Stimulated activated CD4-positive, alpha-beta T cell treated with anti-CD3 and anti-CD28 coated beads, Interleukin-12 subunit alpha, Interleukin-12 subunit beta, amount 100 ng/mL, for 24 hours (primary cell): ENCODE measurements at places on chromosomes 12 and 14.

- DNase-seq, result no peak
Observed at GRCh38 chr14:30348445-30348844, 210.5 kb upstream of the G2E3 start.

- no peak for DNase-seq
Observed at GRCh38 chr14:64844969-64845536, 34.7 kb downstream of the SPTB start.

DNA sequence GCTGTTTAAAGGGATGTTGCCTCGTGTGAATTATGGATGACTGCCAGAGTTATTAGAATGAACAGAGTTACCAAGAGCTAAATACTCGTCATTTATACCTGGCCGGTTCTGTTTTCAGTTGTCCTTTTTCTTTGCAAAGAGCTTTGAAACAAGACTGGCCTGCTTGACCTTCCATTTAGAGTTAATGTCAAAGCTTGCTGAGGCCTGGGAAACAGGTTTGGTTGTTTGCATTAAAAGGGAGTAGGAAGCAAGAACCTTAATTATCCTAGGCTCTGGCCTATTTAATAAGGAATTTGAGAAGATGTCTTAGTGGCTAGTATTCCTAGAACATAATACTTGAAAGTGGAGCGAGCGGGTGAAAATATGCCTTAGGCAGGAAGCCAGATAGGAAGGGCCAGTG, 233.3 kb downstream of the CACNA1C start:
- DNase-seq, result no peak

GRCh38 chr12:27960821-27961220, 11.7 kb downstream of the PTHLH start:
- DNase-seq, result no peak

DNA sequence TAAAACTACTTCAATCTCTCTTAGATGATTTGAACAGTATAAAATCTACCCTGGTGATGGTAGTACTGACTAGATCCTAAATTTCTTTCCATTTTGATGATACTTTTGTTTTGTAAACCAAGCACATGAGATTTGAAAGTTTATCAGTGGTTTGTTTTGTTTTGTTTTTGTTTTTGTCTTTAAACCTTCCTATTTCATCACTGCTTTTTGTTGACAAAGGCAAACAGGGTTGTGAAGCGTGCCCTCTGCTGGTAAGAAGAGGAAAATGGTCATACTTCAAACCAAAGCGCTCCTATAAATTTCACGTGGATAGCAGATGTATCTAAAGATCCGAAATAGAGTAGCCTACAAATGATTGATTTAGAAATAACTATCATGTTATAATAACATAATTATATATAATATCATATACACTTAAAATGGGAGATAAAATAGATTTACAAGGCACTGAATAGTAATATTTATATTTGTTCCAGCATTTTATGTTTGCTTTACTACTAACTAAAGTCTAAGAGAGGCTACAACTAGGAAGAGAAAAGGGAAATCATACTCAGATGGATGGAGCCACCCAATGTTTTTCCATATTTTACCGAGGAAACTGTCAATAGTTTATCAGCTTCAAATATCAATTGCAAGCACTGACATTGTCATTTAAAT, 254.0 kb upstream of the USP15 start:
- DNase-seq, result no peak

DNA sequence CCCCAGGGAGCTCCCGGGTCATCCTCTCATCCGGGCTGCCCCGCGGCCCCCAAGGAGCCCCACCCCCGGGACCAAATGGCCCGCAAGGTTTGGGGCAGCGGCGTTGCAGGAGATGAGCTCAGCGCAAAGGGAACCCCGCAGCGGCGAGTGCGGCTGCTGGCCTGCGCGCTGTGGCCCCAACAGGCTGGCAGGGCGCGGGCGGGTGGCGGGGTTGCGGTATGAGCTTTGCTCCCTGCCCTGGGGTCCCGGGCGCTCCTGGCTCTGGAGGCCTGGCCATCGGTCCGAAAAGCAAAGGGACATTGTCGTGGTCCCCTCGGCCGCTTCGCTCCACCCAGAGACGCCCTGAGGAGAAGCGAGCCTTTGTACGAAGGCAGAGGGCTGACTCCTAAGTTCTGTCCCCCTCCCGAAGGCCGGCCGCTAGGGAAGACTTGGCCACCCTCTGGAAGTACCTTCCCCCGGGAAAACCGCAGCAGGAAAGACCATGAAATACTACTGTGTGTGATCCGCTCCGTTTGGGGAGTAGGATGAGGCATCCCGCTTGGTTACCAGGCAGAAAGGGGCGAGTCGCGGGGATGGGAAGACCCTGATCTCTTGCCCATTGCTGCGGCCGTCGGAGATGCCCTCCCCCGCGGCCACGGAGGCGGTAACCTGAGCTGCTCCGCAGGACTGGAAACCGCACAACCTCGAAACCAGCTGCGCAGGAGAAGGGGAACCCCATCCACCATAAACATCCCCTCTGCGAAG, 620 bp upstream of the NID2 start:
- no peak for DNase-seq

- DNase-seq, result no peak
Observed at GRCh38 chr12:98644433-98644711, 216 bp downstream of the IKBIP start.

DNA sequence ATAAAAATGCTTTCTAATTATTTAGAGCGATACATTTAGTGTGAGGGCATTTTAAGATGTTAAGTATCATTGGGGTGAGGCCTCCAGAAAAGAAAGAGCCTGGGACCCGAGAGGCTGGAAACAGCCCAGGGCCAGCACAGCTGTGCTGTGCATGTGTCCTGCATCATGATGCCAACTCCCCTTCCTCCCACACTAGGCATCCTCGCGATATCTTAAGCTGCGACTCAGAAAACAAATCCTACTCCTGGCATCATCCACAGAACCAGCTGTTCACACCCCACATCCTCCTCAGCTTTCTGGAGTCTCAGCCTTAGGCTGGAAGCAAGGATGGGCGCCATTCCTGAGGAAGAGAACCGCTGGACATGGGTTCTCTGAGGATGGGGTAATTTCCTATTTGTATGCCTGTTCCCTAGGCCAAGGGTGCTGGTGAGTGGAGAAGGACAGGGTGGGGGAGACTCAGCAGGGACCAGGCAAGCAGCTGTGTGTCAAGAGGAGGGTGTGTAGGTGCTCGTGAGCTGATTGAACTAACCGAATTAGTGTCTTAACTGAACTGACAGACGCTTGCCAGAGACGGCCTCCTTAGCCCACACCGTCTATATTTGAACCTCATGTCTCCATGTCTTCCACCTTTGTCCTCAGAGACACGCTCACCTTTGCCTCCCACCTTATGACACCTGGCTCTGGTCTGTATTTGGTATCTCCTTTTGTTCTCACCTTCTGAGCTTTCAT, 15.6 kb upstream of the MCRS1 start:
- no peak for DNase-seq

GRCh38 chr12:29782871-29783772, 620 bp downstream of the TMTC1 start:
- DNase-seq, result no peak

- DNase-seq, result no peak
Observed at GRCh38 chr12:70637303-70638085, at the start of gene PTPRB. Gene PTPRB, minus strand, starts transcription at chr12:70637429. Its CDS starts 34 bp downstream, at chr12:70637395.

DNA sequence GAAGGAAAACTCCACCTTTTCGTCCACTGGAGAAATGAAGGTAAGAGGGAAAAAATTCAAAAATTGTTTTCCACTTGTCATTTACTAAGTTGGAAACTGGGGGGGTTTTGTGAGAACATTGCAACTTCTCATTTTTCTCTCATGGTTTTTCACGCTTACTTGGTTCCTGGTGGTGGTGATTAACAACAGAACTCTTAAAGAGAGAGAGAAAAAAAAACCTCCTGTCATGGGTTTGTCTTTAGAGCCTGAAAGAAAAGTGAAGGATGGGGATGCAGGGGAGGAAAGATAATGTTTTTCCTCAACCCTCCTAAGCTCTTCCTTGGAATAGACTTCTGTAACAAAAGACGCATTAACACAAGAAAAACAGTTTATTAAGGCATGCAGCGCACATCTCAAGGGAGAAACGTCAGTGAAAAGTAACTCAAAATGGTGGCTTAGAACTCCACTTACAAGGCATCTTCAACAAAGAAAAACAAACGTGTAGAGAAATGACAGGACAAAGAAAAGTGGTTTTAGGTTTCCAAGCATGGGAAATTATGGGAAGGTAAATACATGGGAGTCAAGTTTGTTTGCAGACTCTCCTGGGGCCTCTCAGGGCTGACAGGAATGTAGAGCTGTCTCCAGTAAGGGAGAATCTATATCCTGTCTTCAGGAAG, 81.9 kb upstream of the ATF7IP start:
- no peak for DNase-seq

- DNase-seq, result no peak
Observed at GRCh38 chr12:128077211-128077916, 189.6 kb upstream of the TMEM132C start.

DNA sequence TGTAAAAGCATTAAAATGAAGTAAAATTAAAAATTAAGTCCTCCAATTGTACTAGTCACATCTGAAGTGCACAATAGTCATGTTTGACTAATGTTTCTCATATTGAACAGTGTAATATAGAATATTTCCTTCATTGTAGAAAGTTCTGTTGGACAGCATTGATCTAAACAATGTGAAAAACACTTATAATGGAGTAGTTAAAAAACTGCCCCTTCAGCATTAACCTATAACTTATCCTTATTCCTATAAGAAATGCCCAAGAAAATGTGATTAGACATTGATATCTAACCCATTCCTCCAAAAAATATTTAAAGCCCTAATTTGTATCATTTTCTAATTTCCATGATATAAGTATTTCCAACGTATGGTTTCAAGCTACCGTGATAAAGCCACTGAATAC, 210.7 kb downstream of the RASSF9 start:
- DNase-seq, result no peak

DNA sequence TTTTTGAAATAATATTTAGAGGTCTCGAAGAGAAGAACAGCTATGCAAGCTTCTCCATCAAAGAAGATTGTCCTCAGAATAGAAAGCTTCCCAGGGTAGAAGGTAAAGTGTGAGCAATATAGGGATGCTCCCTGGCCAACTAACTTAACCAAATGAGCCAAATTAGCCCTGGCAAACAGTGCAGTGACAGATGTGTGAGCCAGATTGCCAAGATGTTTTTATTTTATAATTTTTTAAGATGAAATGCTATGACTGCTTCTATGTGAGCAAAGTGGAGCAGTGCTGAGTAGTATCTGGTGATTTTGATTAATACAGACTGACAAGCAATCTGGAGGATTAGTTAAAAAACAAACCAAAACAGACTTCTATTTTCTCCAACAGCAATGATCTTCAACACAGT, 202.1 kb downstream of the NOVA1 start:
- DNase-seq, result no peak

DNA sequence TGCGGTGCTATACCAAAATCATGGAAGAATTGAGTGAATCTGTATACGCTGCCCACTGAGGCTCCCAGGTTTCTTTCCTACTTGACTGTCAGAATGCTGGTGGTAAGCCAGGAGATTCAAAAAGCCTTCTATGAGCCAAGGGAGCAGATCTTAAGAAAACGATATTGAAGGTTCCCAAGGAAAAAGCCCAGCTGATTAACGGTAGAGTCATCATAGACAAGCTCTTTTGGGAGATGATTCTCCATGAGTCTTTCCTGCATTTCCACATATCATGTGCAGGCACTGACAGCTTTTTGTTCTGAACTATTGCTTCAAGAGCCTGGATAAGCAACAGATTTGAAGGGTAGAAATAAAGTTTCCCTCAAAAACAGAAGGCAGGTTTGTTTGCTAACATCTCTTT, 17.5 kb downstream of the SLC35F4 start:
- no peak for DNase-seq

GRCh38 chr12:14771651-14772137, 31.6 kb downstream of the WBP11 start:
- no peak for DNase-seq

DNA sequence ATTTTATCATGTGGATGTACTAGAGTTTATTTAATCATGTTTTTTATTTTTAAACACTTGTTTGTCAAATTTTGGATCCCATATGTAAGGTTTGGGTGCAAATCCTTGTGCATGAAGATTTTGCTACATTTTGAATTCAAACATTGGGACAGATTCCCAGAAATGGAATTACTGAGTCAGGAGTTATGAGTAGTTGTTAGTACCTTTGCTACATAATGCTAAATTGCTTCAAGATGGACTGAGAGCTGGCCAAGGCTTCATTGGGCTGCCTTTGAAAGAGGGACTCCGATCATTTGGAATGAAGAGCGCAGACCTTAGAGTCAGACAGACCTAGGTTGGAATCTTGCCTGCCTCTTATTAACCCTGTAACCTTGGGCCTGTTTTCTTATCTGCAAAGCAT, 154.9 kb upstream of the PWP1 start:
- no peak for DNase-seq

GRCh38 chr12:81257947-81258551, 180.2 kb downstream of the ACSS3 start:
- DNase-seq, result no peak

DNA sequence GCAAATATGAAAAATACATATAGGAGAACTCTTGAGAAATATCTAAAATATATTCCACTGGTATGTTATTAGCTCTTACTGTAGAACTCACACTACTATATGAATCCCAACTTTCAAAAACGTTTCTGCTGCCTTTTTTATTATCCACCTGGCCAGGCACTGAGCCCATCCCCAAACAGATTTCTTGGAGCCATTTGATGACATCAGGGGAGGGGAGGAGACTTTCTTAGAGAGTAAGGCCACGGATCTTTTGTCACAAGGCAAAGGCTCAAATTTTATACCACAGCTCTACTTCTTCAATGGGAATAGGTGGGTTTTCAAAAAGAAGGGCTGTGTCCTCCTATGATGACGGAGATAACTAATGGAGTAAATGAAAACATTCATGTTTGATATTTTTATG, 83.0 kb downstream of the SLC25A21 start:
- DNase-seq, result no peak

DNA sequence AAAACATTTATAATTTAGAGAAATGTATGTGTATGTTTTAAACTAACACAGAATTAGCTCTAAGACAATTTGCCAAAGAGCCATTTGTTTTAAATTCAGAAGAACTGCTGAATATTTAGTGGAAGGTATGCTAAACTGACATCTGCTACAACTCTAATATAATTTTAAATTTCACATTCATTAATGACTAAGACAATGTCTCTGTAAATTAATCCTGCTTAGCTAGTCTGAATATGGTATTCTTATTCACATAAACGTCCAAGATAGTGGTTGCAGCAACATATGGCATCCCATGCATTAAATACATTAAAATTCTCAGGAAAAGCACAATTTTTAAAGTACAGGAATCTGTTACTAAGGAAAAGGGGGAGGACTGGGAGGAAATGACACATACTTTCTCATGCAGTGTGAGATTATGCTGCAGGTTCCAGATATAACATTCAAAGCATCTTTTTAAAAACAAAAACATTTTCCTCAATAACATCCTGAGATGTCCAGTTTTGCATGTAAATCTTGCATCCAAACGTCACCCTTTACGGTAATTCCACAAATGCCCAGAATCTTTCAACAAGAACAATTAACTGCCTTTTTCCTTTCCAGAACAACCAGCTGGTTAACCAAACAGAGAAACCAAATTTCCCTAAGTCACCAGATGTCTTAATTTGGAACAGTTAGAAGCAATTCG, 26.9 kb downstream of the WDR89 start:
- DNase-seq, result no peak

DNA sequence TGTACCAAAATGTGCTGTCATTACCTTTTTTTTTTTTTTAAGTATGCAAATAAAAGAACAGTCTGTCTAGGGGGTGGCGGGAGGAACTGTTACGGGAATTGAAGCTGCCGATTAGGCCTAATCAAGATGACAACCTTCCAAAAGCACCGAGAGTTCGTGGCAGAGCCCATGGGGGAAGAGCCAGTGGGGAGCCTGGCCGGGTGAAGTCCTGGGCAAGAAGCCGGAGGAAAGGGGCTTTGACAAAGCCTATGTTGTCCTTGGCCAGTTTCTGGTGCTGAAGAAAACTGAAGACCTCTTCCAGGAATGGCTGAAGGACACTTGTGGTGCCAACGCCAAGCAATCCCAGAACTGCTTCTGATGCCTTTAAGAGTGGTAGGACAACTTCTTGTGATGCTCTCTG, 42.6 kb downstream of the ACTN1 start:
- DNase-seq, result no peak
